ENCODE measurements at places on chromosomes 1 and 21.

DNA sequence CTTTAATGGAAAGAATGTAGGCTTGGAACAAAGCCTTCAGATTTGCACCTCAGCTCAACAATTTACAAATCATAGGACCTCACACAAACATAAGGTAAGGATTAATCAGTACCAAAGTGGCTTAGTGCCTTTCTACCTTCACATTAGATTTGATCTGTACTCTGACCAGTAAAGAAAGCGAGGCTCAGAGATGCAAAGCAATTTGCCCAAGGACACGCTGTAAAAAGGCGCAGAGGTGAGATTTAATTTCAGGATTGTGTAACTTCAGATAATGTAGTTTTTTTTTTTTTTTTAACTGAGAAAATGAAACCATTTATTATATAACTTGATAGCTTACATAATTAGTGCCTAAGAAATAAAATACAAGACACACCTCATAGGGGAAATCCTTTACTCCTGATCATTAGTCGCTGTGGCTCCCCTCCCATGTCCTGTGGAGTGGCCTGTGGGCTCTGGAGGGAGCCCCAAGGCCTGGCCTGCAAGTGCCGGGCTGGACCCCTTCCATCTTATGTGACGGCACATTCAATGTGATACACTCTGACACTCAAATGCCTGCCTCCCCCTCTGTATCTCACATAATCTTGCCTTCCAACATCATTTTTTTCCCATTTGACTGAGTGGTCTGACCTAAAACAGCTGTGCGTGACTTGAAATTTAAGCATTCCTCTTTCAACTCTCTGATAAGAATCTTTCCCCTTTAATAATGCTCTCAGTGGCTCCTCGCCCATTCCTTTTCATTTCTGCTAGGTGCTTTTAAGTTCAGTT is 426.5 kb upstream of the DAB1 start:
- no peak for DNase-seq

DNA sequence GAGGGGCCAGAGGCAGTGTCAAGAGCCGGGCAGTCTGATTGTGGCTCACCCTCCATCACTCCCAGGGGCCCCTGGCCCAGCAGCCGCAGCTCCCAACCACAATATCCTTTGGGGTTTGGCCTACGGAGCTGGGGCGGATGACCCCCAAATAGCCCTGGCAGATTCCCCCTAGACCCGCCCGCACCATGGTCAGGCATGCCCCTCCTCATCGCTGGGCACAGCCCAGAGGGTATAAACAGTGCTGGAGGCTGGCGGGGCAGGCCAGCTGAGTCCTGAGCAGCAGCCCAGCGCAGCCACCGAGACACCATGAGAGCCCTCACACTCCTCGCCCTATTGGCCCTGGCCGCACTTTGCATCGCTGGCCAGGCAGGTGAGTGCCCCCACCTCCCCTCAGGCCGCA is at the start of gene BGLAP:
TSS of gene BGLAP (plus strand) at position 259 of the 400 bp plus-strand sequence. CDS start at position 307, 48 bp downstream.
- DNase-seq = no peak

DNA sequence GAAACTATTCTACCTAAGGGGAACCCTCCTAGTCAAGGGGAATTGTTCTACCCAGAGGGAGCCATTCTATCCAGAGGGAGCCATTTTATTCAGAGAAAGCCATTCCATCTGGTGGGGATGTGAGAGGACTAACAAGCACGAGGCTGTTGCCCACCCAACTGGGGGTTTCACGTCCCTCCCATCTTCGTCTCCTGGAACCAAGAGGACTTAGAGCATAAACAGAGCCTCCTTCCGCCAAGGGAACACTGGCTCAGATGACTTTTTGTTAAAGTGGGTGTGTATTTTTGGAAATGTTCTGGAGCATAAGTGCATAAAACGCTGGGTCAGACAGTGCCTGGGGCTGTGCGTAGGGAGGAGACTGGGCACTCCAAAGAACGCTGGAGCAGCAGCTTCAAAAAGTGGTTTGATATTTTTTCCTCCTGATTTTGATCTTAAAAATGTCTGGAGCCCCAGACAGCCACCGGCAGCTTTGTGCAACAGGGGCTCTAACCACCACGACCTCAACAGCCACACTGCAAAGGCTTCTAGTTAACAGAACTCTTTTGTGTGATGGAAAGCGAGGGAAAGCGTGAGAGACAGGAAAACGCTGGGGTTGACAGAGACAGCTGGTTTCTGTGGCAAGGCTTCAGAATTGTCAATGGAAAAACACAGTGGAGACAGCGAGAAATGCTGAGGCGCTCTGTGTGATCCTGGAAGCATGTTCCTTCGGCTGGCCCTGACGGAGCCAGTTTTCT is 363.6 kb upstream of the CAMK1G start:
- no peak for DNase-seq

- no peak for DNase-seq
Observed at GRCh38 chr1:5718831-5719632, 273.2 kb downstream of the NPHP4 start.

- no peak for DNase-seq
Observed at GRCh38 chr1:168977618-168978017, 128.9 kb upstream of the ATP1B1 start.

- no peak for DNase-seq
Observed at GRCh38 chr1:170367615-170368014, 164.4 kb upstream of the GORAB start.

GRCh38 chr1:31539329-31539728 is 37.0 kb upstream of the TINAGL1 start:
- no peak for DNase-seq

DNA sequence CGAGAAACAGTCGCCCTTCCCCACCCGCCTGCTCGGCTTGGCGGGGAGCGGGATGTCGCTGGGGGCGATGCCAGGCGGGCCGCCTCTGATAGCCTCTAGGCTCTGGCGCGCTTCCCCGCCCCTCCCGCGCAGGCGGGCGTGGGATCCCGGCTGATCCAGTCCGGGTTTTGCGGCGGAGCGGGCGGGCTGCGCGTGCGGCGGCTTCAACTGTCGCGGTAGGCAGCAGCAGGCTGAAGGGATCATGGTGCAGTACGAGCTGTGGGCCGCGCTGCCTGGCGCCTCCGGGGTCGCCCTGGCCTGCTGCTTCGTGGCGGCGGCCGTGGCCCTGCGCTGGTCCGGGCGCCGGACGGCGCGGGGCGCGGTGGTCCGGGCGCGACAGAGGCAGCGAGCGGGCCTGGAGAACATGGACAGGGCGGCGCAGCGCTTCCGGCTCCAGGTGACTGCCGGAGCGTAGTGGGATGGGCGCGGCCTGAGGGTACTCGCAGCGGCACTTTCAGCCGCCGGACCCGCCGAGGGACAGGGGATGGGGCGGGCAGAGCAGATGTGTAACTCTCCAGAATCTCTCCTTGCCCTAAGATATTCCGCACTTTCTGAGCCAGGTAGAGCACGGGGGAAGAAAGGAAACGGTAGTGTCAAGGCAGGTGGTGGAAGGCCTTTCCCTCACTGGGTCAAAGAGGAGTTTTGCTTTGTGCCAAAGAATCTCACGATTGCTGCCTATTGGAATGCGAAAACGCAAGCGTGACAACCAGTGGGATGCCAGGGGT is at the start of gene FAAH:
TSS of gene FAAH (plus strand) at position 210 of the 764 bp plus-strand sequence. CDS start at position 242, 32 bp downstream.
- no peak for DNase-seq

DNA sequence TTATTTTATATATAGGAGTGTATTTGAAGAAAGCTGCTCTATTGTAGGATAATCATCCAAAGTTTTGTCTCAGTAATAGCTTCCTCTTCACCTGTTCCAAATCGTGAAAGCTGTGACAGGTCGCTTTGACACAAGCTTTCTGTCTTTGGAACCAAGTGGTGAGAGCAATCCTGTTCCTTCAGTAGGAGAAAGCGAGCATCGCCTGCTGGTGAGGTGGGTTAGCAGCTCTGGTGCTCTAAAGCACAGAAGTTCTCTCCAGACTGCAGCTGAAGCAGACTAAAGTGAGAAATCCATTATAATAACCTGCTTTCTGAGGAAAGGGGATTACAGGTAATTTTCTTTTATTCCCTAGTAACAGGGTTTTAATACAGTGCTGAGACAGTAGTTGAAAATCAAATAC is 803.8 kb downstream of the ADGRL2 start:
- no peak for DNase-seq

DNA sequence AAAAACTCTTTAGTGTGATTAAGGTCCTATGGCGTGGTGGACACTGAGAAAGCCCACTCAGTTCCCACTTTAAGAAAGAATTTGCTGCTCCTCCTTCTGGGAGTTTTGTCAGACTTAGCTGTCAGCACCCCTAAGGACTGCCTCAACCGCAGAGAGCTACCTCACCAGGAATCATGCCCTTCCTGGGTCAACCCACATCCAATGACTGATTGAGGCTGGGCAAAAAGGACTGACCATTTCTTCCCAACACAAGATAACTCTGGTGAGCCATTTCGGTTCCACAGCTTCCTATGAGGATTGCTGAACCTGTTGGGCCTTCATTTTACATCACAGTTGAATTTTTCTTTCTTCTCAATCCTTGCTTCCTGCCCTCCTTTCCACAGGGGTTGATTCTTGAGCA is 197.9 kb downstream of the NCAM2 start:
- DNase-seq = no peak

- DNase-seq = no peak
Observed at GRCh38 chr1:84888753-84889152, 4.3 kb downstream of the LPAR3 start.

- DNase-seq = no peak
Observed at GRCh38 chr1:90387805-90388204, 329.3 kb downstream of the BARHL2 start.

DNA sequence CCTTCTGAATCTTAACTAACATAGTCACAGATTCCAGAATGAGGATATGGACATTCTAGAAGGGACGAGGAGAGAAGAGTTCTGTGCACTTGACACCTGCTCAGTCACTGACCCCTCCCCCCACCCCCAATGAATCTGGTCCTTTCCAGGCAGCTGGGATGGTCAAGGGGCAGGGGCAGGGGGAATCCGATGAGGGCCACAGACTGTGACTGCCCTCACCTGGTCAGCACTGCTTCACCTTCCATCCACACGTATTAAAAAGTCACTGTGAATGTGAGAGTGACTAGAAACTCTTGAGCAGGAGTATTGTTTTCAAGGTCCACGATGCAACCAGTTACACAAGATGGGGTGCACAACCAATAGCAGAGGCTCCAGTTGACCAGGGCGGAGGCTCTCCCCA is 9.5 kb upstream of the PRAMEF12 start:
- DNase-seq = no peak

DNA sequence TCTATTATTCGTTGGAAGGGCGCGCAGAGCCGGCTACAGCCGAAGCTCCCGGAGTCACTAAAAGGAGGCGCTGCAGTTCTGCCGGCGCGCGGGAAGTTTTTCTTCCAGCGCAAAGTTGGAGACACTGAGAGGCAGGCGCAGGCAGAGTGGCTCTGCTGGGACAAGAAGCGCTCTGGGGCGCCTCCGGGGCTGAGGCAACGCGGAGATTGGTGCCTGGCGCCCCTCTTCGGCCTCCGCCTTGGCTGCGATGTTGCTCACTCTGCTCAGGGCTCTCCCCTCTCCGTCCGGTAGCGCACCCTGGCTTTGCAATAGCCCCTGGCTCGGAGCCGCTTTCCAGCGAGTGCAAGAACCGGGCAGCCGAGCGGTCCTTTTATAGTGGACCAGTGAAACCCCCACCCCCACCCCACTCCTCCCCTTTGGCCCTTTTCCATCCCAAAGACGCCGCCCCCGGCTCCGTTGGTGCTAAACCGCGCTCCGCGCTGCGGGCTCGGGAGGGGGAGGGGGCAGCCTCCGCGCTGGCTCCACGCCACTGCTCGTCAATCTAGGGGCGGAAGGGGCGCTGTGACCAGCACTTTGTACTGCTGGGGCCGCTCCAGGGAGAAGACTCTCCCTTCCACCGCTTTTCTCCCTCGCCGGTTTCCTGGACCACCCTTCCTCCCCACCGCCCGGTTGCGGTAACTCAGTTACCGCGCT is at the start of gene ADAMTS1:
TSS of gene ADAMTS1 (minus strand) at position 344 of the 693 bp plus-strand sequence. CDS start 455 bp downstream, outside the sequence.
- DNase-seq = peak; percentile 98

DNA sequence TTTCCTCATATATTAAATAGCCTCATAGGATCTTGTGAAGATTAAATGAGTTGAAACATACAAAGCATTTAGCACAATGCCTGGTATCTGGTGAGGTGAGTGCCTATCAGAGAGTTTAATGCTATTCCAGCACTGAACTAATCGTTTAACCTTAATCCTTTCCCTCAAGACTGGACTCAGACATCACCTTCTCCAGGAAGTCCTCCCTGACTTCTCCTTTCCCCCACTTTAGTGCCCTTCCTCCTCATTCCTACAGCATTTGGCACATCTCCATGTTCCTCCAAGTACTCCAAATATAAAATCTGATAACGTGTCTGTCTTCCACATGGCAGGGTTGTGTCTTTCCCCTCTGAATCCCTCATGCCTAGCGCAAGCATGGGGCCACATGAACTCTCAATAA is 59.8 kb downstream of the ZSCAN20 start:
- no peak for DNase-seq

DNA sequence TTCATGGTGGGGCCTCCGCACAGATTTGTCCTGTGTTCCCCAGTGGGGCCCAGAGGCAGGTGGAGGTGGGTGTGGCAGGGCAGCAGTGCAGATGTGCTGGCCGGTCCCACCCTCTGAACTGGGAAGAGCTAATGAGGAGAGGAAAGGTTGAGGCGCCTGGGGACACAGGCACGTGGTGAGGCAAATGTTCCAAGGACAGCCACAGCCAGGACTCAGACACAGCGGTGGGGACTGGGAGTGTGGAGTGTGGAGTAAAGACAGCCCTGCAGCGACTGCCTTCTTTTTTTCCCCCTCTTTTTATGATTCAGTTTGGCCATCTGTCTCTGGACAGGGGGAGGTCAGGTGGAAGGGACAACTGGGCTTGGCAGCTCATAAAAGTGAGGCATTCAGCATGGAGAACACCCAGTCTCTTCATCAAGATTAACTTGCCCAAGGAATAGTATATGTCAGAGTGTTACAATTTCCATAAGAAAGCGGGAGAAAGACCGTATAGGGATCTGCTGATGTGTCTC is 104.2 kb upstream of the GCLM start:
- DNase-seq = no peak

- DNase-seq = no peak
Observed at GRCh38 chr1:44413740-44414139, 8.7 kb downstream of the RNF220 start.

DNA sequence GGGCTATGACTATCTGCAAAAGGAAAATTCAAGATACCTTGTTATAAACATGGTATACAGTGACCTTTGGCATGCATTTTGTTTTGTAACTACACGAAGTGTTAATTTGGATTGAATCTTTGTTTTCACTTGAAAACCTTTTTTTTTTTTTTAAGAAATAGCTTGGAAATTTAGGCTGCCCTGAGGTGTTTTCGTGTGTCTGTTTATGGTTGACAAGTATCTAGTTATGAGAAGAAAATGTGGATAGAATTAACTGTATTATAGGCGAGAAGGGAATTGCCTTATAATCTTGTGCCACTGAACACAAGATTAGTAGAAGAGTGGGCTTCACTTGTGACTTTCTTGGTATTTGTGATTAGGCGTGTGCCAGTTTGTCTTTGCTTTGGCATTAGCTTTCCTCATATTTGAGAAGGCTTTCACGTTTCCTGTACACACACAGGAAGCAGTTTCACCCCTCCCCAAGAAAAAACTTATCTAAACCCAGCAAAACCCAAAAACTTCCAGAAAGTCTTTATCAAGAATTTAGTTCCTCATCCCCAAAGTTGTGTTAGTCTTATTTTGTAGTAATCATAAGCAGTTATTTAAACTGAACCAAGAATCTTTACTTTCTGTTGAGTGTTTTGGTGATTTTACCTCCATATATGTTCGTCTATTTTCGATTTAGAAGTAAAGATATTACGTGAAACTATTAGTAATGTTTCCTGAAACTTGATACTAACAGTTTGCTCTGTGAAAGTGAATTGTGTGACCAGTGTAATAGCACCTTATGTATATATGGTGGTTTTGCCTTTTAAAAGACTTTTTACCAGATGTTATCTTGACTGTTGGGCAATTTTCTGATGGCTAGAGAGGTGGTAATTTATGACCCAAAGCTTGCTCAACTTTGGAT is 3.8 kb downstream of the DYRK1A start:
- no peak for DNase-seq
